ENCODE measurements at places on chromosomes 7 and 10. TPM values are rescaled to one million over a fixed set of nuclear protein-coding genes. Genes with fewer than 3 reads are reported as not detected.

Gene ATOH7
- 0.29 TPM for total RNA-seq

Gene OTUD1
- total RNA-seq: 3.9 TPM

Gene CALY
- total RNA-seq: 0.54 TPM

Gene GPR141
- not detected for total RNA-seq

Gene FRMPD2
- total RNA-seq: not detected

Gene SAP25
- 1.3 TPM for total RNA-seq

Gene AKR1C8
- 0.42 TPM for total RNA-seq
